ENCODE measurements at places on chromosomes 1 and 21.

- no peak for DNase-seq
These were observed 244.8 kb downstream of the ASTN1 start for GRCh38 chr1:176919386-176920378.

GRCh38 chr1:21638531-21639341 lies 30.4 kb downstream of the RAP1GAP start:
- DNase-seq = peak; percentile 84

GRCh38 chr1:98103617-98104285 lies 182.9 kb upstream of the DPYD start:
- DNase-seq = peak; percentile 14

DNA sequence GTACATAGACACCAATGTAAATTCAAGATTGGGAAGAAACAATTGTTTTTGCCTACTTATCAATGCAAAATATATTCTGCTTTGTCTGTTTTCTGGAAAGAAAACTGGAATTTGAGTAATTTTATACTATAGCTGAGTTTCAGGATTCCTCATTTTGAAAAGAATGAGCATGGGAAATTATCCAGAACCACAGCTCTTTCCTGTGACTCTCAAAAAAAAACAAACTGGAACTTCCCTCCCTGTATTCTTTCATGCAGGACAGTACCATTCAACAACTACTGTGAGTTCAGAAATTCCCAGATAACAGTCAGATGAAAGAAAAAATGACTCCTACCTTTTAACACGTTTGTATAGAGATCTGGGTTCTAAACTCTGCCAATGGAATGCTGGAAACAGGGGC lies 372.4 kb downstream of the TGFB2 start:
- DNase-seq = no peak

DNA sequence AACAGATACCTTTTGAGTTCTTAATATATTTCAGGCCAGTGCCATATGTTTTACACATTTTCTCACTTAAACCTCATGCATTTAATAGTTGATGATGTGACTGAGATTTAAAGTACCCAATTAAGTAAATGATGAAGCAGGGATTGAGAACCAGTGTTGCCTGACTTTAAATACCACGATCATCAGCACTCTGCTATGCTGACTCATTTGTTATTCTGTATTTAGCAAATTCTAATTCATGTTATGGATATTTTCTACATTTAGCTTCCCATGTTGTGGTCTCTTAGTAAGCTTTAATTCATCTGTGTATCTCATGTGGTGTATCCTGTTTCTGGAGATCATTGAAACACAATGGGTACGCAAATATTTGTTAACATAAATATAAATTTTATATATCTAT lies 363.0 kb downstream of the PTBP2 start:
- no peak for DNase-seq

GRCh38 chr1:57024428-57024827 lies 58.6 kb upstream of the C8B start:
- no peak for DNase-seq

DNA sequence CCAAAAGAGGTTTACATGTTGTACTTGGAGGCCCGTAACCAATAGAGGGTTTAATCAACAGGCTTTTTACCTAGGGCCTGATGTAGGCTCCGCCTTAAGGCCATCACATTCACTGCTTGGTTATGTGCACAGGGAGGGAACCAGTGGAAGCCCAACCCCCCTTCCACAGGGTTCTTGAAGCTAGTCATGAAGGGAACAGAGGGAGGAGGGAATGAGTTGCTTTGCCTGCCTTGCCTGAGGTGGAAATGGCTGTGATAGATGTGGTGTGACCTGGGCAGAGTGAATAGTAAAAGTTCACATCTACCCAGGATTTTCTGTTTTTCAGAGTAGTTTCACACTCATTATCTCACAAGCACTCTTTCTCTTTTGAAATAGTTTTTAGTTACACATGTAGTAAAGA lies 215.1 kb downstream of the ST6GALNAC3 start:
- no peak for DNase-seq

DNA sequence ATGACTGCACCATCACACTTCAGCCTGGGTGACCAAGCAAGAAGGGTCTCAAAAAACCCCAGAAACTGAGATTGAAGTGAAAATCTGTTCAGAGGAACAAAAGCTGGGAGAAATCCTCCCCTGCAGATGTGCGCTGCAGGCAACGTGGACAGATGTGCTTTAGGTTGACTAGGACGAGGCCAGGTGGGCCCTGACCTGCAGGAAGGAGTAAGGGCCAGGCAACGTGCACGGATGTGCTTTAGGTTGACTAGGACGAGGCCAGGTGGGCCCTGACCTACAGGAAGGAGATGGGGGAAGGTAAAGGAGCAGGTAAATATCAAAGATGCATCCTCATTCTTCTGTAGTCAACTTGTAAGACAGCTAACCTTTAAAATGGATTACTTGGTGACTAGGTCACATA lies 2.5 kb upstream of the KRTAP12-1 start:
- DNase-seq = no peak

GRCh38 chr1:199302554-199302953 lies 663.7 kb downstream of the PTPRC start:
- DNase-seq = no peak

GRCh38 chr1:14725695-14726094 lies 127.2 kb downstream of the KAZN start:
- no peak for DNase-seq

- DNase-seq = peak; percentile 70
These were observed 39.2 kb downstream of the CDK18 start for GRCh38 chr1:205543351-205544301.

DNA sequence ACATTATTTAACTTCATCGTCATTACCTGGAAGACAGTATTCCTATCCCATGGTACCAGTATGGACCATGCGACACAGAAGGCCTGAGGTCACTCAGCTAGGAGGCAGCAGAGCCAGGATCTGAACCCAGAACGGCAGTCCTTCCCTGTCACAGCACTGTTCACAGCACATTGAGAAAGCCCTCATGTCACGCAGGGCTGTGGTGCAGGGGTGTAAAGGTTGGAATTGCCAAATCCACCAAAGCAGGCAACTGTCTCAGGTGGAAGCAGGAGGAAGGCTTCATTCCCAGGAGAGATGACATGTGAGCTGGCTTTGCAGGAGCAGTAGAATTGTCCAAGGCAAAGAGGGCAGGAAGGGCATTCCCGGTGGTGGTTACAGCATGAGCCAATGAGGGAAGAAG lies 9.9 kb upstream of the TTC22 start:
- DNase-seq = no peak

GRCh38 chr1:18724801-18725200 lies 94.2 kb downstream of the PAX7 start:
- no peak for DNase-seq

- DNase-seq = no peak
These were observed 100.7 kb downstream of the SLC16A1 start for GRCh38 chr1:112855152-112855828.

DNA sequence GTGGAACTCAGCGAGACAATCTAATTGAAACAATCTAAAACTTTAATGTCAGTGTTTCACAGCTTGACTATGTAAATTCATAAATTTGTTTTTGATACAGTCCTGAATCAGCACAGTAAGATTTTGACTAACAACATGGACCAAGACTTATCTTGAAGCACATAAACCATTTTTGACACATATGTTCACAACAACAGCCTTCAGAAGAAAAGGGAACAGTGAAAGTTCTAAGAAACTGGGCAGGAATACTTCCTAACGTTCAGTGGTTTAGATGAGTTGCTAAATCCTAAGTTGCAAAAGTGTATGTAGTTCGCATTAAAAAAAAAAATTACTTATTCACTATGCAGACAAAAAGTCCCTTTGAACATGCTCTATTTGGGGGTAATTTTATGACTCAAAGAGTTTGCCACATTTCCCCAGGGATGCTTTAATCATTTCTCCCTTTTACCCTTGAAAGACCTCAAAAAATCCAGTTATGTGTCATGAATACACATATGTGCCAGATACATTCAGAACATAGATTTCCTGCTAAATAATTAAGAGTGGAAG lies 120.2 kb downstream of the MRPL39 start:
- DNase-seq = no peak

- no peak for DNase-seq
These were observed 191.5 kb upstream of the AJAP1 start for GRCh38 chr1:4462831-4463484.

GRCh38 chr1:22662318-22662717 lies 9.3 kb downstream of the C1QB start:
- DNase-seq = peak; percentile 57

GRCh38 chr1:54643736-54644135 lies 2.1 kb downstream of the MROH7 start:
- no peak for DNase-seq

- peak; percentile 59 for DNase-seq
These were observed 859 bp downstream of the IFFO2 start for GRCh38 chr1:18955441-18956192.

- no peak for DNase-seq
These were observed 14.9 kb downstream of the APCS start for GRCh38 chr1:159602501-159602999.

GRCh38 chr1:159493354-159493753 lies 42.5 kb downstream of the OR10J5 start:
- DNase-seq = no peak

DNA sequence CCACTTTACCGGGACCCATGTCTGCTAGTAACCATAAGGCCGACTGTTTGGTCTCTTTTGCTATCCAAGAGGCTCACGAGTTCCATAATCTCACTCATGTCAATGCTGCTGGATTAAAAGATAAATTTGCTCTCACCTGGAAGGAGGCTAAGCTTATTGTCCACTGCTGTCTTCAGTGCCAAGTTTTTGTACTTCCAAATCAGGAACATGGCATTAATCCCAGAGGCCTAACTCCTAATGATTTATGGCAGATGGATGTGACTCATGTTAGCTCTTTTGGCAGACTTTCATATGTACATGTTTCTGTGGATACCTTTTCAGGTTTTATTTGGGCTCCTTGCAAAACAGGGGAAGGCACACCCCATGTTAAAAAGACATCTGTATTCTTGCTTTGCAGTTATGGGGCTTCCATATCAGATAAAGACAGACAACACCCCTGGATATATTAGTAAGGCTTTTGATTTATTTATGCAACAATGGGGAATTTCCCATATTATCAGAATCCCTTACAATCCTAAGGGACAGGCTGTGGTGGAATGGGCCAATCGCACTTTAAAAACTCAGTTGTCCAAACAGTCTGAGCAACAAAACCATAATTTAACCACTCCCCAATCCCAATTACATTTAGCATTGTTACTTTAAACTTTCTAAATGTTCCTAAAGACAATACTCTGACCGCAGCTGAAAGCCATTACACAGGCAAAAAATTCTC lies 162.7 kb downstream of the IER5 start:
- DNase-seq = no peak

DNA sequence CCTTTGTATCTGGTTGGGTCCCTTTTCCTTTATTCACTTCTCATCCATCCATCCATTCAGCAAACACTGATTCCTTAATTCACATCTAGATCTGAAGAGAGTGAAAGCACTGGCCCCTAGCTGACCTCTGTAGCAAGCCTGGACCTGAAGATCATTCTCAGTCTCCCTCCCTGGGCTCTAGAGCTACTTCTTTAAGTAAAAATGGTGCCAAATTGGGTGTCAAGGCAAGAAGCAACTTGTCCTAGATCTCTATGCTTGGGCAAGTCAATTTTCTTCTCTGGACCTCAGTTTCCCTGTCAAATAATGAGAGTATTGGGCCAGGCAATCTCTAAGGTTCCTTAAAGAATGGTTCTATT lies 36.1 kb downstream of the PLXNA2 start:
- DNase-seq = no peak

GRCh38 chr1:1573843-1574720 lies 581 bp downstream of the SSU72 start:
- peak; percentile 69 for DNase-seq

- DNase-seq = peak; percentile 53
These were observed 402 bp upstream of the AK4 start for GRCh38 chr1:65147424-65148177.

DNA sequence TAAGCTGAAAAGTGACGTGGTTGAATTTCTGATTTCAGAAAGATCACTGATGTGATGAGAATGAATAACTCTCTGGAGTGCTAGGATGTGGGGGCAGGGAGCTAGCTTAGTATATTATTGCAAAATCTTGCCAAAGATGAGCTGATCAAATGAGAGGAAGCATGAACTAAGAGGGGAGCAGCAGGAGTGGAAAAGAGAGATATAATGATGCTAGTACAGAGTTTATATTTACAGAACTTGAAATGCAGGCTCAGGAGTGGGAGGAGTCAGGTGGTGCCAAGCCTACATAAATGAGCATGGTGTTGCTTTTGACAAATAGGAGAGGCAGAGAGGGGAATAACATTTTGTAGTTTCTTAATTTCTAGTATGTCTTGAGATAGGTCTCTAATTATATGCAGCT lies 38.1 kb upstream of the NBL1 start:
- DNase-seq = no peak

GRCh38 chr1:32902535-32902920 lies 1.3 kb upstream of the TMEM54 start:
- DNase-seq = no peak

DNA sequence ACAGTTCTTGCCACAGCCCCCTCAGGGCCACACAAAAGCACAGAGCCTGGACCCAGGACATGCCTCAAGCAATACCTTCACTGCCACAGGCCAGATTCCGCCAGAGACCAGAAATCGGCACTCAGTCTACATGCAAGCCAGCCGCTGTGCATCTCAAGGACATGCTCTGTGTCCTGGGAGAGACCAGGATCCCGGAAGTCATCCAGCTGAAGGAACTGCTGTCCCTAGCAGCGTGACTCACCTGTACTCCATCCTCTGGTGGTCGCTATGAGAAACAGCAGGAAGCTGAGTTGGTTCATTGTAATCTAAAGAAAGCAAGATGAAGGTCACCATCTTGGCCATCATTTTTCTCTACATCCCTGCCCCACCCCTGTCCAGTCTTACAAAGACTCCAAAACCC lies 401 bp downstream of the ITLN1 start:
- DNase-seq = no peak

All from SJCRH30 (cell line).